ENCODE measurements at places on chromosomes 5 and 9. TPM values are rescaled to one million over a fixed set of nuclear protein-coding genes. Genes with fewer than 3 reads are reported as not detected.

The CTSL gene
- 200 TPM for polyA plus RNA-seq

DNA sequence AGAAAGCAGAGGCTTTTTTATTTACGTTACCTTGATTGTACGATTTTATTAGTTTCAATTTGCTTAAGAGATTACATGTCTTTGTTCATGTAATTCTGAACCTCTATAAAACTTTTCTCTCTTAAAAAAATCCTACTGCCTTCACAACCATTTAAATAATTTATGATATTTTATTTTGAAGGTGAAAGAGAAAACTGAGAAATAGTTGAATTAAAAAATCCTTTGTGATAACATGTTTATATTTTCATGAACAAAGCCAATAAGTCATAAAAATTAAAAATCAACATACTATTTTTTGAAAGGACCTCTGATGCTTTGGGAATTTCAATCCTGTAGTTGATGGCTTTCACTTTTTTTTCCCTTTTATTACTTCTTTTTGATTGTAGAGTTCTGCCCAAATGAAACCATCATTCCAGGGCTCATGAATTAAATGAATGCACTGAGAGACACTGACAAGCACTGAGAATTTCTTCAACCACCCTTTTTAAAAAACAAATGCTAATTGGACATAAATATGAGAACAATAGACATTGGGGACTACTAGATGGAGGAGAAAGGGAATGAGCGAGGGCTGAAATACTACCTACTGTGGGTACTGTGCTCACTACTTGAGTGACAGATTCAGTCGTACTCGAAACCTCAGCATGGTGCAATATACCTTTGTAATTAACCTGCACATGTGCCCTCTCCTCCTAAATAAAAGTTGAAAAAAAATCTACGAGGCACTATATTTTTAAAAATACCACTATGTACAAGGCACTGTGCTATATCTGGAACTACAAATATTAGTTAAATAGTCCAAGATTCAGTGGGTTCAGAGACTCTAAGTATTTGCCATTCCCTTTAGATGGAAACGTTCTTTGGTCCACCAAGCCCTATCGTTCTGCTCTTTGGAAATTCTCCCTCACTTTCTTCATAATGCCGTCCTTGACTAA is 5.9 kb downstream of the CDKN2A start:
- DNase-seq, result no peak

The OR1J2 gene
- 0.64 TPM for polyA plus RNA-seq

- DNase-seq, result no peak
Measured at GRCh38 chr5:140259500-140259899, 43.4 kb downstream of the PFDN1 start.

The SELENOP gene
- 4.4 TPM for polyA plus RNA-seq

GRCh38 chr9:99823681-99824377 is 2.1 kb downstream of the NR4A3 start:
- DNase-seq, result no peak

The SOWAHA gene
- polyA plus RNA-seq, result not detected

GRCh38 chr9:136203408-136204144 is 1.4 kb downstream of the LHX3 start:
- no peak for DNase-seq

The MSMP gene
- not detected for polyA plus RNA-seq

The MYMK gene
- polyA plus RNA-seq, result not detected

- DNase-seq, result no peak
Measured at GRCh38 chr9:136667214-136667939, 4.7 kb downstream of the EGFL7 start.

GRCh38 chr9:81070689-81071088 is 618.7 kb downstream of the TLE1 start:
- DNase-seq, result no peak

DNA sequence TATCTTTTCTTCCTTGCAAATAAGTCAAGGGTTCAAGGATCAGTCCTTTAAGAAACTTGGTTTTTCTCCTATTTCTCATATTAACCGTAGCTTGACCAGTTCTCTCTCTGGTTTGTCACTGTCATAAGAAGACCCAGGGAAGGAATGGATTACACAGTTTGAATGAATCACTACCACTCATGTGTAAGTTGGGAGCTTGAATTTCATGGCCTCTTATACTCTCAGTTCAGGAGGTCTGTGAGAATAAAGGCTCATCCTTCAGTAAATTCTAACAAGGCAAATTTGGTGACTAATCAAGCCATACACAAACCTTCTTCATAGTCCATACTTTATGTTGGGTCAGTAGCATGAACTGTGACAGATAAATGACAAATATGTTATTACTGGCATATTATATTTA is 323.1 kb upstream of the ACTBL2 start:
- no peak for DNase-seq

The FBP2 gene
- not detected for polyA plus RNA-seq

DNA sequence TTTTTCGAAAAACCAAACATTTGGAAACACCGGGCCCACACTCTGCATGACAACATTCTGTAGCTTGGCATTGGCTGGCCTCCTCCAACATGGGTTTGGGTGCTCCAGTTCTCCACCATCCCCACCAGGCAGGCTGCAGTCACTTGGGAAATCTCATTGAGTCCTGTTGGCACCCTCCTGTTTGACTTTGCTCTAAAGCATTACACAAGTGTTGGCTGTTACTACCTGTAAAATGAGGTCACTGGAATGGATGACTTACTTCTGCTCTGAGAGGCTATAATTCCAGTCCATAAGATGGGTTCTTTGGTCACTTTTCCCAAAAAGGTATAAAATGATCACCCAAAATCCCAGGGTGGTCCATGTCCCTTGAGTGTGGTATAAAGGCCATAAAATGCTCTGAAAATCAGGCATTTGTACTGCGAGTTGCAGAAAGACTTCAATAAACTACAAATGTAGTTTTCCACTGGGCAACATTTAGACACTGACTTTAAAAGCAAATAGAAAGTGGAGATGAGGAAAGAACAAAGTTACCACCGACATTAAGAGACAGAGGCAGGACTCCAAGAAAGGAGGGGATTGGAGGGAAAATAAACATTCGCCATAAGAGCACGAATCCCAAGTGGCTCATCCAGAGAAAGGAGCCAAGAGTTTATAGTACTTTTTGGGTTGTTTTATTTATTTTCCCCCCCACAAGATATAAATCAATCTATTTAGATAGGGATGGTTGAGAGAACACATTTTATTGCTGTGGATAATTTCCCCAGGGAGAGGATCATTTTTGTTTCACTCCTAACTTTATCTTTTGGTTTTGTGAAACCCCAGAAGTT is 295.1 kb downstream of the TLE1 start:
- no peak for DNase-seq

The ZFYVE16 gene
- polyA plus RNA-seq, result 4.9 TPM

The PCDHGA12 gene
- polyA plus RNA-seq, result 7.9 TPM

GRCh38 chr5:114988096-114988495 is 181.6 kb downstream of the TRIM36 start:
- DNase-seq, result no peak

GRCh38 chr9:127825319-127826051 is 22.8 kb downstream of the FPGS start:
- no peak for DNase-seq

GRCh38 chr9:2344436-2344835 is 277.2 kb upstream of the VLDLR start:
- DNase-seq, result no peak

GRCh38 chr5:137735555-137736284 is at the start of gene KLHL3:
Gene KLHL3 (minus strand): TSS chr5:137736089. CDS start chr5:137735646, 443 bp downstream.
- no peak for DNase-seq

DNA sequence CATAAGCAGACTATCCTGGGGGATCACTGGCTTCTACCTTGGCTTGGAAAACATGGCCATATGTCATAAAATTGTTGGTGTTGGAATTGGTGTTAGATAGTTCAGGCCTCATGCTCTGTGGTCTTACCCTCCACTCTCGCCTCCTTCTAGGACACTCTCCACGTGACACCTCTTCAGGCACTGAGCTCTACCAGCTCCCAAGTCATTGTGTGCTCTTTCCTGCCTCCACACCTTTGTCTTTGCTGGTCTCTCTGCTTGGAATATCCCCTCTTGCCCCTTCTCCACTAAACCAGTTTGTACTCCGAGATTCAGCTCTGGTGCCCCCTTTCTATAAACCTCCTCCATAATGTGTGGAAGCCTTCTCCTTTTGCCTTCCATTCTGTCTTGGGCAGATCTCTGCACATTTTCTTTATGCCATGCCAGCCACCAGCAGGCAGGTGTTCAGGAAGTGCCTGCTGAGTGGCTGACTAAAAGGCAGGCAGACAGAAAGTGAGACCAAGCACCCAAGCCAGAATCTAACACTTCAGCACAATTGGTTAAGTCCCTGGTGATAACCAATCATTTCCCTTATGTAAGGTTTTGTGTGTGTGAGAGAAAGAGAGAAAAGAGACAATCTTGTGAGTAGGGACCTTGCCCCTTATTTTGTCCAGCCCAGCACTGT is 37.7 kb downstream of the SAR1B start:
- DNase-seq, result no peak

DNA sequence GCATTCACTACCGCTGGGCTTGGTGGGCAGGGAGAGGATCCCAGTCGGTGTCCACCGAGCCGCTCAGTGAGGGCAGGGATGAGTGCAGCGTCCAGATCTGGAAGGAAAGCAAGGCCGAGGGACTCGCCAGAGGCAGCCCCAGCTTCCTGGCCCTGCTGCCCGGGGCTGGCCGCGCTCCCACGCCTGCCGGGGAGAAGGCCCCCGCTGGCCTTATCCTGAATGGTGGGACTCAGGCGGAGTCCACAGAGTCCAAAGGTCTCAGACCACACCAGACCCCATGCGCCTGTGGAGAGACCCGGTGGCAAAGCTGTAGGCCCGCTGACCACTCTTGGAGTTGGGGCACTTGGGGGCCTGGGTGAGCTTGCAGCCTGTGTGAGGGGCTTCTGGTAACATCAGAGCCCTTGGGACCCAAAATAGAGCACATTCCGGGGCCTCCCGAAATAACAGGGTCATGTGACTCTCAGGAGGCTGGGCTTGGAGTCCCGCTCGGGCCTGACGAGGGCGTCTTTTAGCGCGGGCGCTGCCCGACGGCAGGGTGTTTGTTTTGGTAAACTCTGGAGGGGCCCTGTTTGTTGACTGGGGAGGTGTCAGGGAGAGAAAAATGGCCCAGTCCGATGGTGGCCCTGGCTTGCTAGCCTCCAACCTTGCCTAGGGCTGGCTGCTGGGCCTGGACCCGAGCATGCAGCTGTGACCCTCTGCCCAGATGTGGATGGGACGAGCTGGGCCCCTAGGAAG is 2.8 kb downstream of the RXRA start:
- DNase-seq, result no peak

DNA sequence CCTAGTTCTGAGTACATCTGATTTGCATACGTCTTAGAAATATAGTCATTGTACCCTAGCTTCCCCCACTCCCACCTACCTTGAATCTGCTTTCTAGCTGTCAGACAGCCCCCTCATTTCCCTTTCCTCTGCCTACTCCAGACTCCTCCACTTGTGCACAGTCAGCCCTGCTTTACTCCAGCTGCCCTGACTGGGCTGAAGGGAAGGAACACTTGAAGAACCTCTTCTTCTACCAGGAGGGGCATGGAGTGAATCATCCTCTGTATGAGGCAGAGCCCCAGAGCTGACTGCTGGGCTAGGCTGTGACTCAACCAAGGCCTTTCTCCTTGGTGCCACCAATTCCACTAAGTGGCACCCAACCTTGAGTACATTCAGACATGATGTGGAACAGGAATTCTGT is 18.1 kb upstream of the ZFR start:
- DNase-seq, result no peak

The ANKRD31 gene
- 0.07 TPM for polyA plus RNA-seq

DNA sequence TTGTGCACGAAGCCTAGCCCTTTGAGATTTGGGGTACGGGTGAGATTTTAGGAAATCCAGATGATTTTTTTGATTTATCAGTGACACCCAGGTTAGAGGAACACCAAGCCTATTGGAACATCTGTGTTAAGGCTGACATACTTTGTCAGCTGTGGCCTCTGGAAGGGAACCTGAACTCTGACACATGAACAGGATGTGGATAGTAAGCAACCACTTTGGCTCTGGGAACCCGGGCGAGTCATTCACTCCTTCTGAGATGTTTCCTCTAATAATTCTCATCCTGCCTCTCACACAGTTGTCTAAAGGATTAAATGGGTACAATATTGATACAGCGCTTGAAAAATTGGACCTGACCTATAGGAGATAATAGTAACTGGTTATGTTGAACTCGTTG is 67.8 kb downstream of the FGF1 start:
- DNase-seq, result no peak

GRCh38 chr5:53929570-53929969 is 369.1 kb downstream of the NDUFS4 start:
- no peak for DNase-seq

DNA sequence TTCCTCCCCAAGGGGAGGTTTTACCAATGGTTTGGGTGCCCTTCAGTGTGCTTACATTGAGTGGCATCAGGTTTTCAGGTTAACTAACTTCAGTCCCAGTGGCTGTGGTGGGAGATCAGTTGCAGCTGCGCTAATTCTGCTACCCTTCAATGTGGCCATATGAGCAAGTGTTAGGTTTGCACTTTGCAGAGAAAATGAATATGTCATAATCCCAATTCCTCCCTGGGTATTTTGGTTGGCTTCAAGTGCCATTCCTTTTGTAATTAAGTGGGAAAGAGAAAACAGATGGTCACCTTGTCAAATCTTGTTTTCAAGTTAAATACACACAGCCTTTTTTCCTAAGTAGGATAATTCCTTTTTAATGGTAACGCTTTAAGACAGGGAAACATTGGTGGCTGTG is 236.2 kb downstream of the TLE4 start:
- DNase-seq, result no peak

The RASEF gene
- not detected for polyA plus RNA-seq

DNA sequence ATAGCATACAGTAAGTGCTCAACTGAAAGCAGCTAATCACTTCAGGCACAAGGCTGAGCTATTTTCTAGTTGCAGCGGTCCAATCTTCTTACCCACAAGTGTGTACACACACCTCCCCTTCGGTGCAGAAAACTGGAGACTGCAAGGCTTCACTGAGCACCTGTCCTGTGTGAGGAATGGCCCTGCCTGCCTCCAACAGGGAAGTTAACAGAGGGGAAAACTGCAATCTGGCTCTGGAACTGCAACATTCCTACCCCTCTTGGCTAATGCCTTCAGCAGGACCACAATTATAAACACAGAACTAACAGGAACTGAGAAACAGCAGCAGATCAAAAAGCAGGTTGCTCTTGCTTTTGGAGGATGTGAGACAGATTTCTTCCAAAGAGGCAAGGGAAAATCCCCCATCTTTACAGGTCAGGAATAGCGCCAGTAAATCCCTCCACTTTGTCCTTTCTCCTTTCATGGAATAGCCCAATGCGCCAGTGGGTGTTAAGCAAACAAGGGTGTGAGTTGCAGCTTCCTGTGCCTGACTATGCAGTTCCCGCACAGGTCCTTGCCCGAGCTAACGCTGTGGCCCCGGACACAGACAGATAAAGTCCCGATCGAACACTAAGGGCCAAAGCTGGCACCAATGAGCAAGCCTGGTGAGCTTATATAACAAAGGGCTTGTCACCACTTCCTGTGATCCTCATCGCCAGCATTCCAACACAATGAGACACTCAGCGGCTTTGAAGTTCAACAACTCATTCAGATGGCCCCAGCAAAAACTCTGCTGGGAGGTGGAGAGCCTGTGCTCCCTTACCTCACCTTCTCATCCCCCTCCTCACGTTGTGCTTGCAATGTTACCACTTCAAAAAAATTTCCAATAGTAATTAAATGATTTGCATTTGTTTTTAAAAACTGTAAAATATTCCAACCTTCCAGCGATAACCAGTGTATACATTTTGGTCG is 21.5 kb downstream of the SHB start:
- DNase-seq, result no peak

GRCh38 chr9:81596679-81597418 is 92.5 kb downstream of the TLE1 start:
- no peak for DNase-seq

The FGF18 gene
- 0.04 TPM for polyA plus RNA-seq

All from BJ (cell line).